Muscle of leg (tissue), 16 donors: ENCODE measurements at places on chromosomes 2 and 18. TPM values are rescaled to one million over a fixed set of nuclear protein-coding genes. Genes with fewer than 3 reads are reported as not detected.

The GDF7 gene
- total RNA-seq: 0.62 TPM

The CRYGC gene
- not detected for total RNA-seq

The VWC2L gene
- total RNA-seq: not detected

- DNase-seq: no peak
Measured at GRCh38 chr2:10987861-10988260, 76.1 kb downstream of the KCNF1 start.

DNA sequence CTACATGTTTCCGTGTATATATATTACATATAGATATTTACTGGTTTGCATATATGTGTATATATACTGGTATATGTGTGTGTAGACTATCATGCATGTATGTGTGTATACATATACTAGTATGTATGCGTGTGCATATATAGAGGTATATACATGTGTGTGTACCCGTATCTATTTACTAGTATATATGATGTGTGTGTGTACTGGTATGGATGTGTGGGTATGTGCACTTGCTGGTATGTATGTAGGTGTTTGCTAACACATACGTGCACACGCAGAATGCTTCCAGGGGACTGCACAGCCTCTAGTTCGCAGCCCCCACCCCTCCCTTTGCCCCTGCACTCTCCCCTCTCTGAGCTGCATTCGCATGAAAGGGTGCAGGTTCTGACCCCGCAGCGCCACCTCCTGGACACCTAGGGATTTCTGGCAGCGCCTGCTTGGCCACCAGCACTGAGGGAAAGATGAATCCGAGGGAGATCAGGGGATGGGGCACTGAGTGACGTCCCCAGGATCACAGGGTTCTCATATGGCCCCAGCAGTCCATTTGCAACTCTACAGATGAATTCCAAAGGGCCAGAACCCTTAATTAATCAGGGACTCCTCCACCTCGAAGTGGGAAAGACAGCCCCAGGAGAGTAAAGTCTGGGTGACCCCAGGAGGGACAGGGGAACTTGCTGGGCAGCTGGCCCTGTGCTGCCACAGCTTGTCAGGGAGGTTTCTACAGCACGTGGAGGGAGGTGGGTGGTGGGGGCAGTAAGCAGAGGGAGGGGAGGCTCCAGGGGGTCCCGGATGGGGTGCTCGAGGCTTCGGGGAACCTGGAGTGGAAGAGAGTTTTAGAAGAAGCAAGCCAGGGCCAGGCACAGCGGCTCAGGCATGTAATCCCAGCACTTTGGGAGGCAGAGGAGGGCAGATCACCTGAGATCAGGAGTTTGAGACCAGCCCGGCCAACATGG lies 66.8 kb upstream of the ASAP2 start:
- peak; percentile 68 for DNase-seq

DNA sequence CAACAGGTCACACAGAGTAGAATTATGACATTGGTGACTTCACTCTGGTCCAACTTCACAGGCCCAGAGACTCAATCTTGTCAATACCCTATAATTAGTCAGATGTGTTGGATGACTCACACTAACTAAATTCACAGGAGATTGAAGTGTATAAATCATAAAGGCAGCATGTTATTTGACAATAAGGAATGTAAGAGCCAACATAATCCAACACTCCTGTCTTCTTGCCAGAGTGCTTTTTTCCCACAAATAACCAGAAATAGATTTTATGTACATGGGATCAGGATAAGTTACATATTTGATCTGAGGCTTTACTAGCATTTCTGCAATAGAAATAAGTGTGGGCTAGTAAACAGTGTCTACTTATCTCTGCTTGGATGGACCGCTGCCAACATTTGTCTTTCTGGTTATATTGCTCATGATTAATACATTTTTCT lies 42.2 kb upstream of the ZSWIM2 start:
- peak; percentile 83 for DNase-seq
